ENCODE measurements at places on chromosomes 5 and 9. TPM values are rescaled to one million over a fixed set of nuclear protein-coding genes. Genes with fewer than 3 reads are reported as not detected.

GRCh38 chr9:22682961-22683699 is 236.5 kb downstream of the DMRTA1 start:
- peak; percentile 96 for DNase-seq

GRCh38 chr5:51802551-51803184 is 419.4 kb downstream of the ISL1 start:
- no peak for DNase-seq

- no peak for DNase-seq
Measured at GRCh38 chr9:95370064-95370463, 52.6 kb upstream of the FANCC start.

DNA sequence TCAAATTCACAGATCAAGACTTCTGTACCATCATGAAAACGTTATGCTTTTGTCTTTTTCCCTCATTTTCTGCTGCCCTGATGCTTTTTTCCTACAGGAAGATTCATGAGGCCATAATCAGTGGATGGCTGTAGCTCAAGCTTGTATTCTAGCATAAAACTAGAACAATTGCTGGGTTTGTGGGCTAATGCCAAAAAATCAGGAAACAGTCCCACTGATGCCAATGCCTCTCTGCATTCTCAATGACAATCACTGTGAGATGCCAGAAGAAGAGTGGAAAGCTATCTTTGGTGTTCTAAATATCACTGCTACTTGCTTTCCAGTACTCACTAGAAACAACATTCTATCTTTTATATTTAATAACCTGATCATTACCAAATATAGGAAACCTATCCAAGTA is 33.3 kb upstream of the FAM170A start:
- DNase-seq = no peak

The GRXCR2 gene
- not detected for total RNA-seq

DNA sequence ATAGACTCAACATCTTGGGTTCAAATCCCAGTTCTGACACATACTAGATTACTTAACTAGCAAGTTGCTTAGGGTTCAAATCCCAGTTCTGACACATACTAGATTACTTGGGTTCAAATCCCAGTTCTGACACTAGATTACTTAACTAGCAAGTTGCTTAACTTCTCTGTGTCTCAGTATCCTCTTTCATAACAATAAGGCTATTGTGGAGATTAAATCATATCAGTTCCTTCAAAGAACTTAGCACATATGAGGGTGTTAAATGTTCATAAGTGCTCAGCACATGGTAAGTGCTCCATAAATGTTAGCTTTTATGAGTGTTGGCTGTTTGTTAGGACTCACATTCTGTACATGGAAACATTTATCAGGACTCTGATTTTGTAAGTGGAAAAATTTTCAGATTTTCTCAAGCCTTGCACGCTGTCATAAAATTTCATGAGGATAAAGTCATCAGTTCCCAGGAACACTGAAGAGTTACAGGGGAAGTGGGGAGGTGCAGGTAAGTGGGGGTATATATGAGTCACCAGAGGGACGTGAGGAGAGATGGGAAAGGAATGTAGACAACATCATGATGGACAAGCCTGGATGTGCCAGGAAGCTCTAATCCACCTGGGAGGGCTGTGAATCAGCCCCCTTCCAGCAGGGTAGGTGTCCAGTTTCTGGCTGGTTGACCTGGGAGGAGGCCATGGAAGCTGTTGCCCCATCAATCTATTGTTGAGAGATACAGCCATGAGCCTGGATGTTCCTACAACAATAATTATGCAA is 532.2 kb upstream of the WWC1 start:
- peak; percentile 98 for DNase-seq

GRCh38 chr9:89597711-89598362 is 7.0 kb upstream of the GADD45G start:
- DNase-seq = peak; percentile 72

- no peak for DNase-seq
Measured at GRCh38 chr9:119159386-119159785, 209.8 kb downstream of the BRINP1 start.

DNA sequence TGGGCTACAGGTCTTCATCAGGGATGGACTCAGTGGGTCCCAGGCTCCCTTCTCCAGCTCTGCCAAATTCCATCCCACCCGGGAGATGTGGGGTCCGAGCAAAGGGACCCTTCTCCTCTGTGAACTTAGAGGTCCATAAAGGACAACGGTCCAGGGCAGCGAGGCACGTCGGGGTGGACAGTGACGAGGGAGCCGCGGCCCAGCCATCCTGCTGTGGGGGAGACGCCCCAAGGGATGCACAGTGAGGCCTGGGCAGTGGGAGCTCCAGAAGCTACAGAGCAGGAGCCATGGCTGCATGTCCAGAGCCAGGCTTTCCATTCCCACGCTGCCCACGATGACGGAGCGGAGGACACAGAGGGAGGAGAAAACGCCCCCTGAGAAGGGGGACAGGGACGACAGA is 107.5 kb upstream of the PPP1R26 start:
- DNase-seq = no peak

The MSMP gene
- not detected for total RNA-seq

DNA sequence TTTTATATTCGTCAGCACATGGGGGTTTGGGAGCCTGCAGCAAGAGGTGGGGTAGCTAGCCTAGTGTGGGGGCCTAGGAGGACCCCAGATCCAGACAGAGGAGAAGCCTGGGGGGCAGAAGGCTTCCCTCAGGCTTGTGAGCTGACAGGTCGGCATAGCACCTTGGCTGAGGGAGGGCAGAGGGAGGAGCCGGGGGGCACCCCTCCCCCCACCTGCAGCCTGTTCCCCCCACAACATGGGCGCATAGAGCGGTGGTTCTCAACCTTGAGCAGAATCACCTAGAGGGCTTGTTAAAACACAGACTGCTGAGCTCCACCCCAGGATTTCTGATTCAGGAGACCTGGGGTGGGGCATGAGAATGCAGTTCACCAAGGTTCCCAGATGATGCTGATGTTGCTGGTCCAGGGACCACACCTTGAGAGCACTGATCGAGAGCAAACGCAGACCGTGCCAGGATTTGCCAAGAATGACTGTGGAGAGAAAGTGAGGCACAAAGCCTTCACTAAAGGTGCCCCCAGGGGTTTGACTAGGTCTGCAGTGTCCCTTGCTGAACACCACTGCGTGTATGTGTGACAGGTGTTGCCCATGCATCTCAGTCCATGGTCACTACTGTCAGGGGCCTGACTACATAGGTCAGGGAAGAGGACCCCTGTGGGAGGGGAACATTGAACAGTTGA is 163.3 kb downstream of the MACROH2A1 start:
- DNase-seq = no peak

DNA sequence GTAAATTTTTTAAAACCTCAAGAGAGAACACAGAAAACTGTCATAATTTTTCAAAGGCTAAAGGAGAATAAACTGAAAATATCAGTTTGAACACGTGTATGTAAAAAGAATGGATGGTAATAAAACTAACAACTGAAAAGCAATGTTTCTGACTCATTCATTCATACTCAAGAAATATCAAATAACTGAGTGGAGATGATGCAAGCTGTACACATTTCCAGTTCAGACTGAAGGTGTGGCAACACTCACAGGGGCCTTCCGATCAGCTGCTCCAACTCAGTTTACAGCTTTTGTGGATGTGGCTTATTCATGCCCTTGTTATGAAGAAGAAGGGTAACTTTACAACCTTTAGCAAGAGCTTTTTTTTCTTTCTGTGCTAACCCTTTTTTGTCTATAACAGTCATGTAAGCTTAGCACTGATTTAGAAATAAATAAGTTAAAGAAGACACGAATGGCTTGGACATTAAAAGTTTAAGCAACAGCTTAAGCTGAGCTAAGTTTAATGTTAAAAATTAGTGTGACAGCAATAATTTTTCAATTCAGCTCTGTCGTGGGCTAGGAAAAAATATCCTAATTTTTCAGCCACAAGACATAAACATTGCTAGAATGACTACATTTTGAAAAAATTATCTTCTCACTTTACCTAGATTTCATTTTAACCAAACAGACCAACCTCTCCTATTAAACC is 453.5 kb downstream of the RAB3C start:
- peak; percentile 76 for DNase-seq

- DNase-seq = no peak
Measured at GRCh38 chr5:73415617-73416016, 33.0 kb downstream of the FOXD1 start.

- DNase-seq = no peak
Measured at GRCh38 chr5:159972538-159973362, 36.2 kb upstream of the TTC1 start.

GRCh38 chr9:129994882-129995281 is 48.1 kb downstream of the FNBP1 start:
- DNase-seq = no peak

DNA sequence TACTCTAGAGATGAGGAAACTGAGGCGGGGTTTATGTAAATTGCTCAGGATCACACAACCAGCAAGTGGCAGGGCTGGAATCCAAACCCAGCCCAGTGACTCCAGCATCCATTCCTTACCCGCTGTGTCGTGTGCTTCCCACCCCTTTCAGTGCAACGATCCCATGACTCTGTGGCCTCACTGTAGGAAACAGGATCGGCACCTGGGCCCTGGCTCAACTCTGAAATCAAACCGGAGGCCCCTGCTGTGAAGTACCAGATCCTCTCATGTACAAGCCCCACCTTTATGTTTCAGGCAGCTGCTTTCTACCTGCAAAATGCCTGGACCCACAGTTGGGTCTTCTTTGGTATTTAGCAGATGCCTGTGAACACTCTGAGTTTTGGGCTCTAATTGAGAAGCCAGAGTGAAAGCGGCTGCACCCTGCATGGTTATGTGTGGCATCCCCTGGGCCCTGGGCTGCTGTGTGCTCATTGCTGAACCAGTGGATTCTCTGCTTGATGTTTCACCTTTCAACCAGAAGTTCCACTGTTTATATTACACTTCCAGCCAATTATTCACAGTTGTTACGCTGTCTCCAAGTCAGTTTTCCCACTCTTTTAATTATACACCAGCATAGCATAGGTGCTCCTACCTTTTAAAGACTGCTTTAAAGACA is 36.7 kb downstream of the ABLIM3 start:
- no peak for DNase-seq

The PHF2 gene
- total RNA-seq = 18.8 TPM

- DNase-seq = no peak
Measured at GRCh38 chr9:86402591-86402990, 48.4 kb upstream of the TUT7 start.

The PAEP gene
- not detected for total RNA-seq

DNA sequence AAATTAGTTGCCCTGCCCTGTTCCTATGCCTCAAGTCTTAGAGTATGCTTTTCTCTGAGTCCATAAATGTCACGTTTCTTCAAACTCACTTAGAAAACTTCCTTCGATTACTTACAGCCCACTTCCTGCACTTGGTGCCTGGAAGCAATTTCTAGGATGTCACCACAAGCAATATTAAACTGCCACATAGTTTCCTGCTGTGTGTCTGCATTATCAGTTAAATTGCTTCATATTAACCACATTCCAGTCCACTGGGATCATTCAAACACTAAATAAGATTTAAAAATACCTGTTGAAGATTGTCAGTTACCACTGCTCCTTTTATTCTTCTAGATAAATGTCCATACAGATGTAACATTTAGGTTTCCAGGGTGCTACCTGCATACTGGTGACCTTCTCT is 4.1 kb downstream of the DENND1A start:
- peak; percentile 81 for DNase-seq

GRCh38 chr5:83665631-83666030 is 55.0 kb downstream of the HAPLN1 start:
- no peak for DNase-seq

- DNase-seq = no peak
Measured at GRCh38 chr5:136225796-136226195, 32.8 kb upstream of the SMIM32 start.

The ZNF879 gene
- total RNA-seq = 0.47 TPM

GRCh38 chr9:85676790-85677189 is 65.0 kb downstream of the AGTPBP1 start:
- DNase-seq = no peak

DNA sequence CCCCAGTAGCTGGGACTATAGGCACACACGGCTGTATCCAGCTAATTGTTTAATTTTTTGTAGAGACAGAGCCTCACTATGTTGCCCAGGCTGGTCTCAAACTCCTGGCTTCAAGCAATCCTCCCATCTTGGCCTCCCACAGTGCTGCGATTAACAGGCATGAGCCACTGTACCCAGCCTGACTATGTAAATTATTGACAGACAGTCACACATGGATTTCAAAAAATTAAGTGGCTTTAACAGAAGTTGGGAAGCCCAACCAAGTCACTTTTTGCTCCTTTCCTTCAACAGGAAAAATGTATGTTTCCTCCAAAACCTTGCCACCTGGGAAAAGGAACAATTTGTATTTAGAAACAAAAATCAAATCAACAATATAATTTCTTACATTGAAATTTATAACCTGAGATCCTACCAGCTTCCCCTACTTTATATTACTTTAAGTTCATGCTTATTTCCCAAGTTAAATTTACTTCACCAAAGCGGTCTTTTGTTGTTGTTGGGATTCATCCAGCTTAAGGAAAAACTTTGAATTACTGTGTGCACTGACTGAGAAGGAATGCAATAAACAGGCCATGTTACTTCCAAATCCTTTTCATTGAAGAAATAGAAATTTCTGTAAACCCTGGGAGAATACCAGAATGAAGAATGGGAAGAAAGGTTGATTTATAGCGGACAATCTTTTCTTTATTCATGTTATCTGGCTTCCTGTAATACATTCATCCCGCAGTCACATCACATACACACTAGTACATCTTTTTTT is 8.6 kb downstream of the PCA3 start:
- DNase-seq = peak; percentile 4

DNA sequence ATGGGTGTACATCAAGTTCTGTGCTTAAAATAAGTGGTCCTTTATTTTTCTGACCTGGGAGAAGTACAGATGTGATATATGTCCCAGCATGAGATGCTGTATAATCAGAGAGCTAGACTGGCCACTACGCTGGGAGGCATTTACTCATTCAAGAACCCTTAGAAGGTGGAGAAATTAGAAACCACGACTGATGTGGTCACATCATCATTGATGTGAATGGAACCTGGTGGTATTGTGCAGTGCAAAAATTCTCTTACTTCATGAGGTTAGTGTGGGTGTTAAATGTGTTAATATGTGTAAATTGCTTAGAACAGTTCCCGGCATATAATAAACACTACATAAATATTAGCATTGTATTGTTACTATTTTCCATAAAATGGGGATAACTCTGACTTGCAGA is 69.5 kb upstream of the CKMT2 start:
- peak; percentile 2 for DNase-seq

GRCh38 chr9:132863096-132863495 is 15.0 kb downstream of the AK8 start:
- DNase-seq = no peak

- DNase-seq = peak; percentile 7
Measured at GRCh38 chr9:103245369-103245768, 250.2 kb downstream of the CYLC2 start.

The CKMT2 gene
- not detected for total RNA-seq

The ASPN gene
- 0.07 TPM for total RNA-seq

DNA sequence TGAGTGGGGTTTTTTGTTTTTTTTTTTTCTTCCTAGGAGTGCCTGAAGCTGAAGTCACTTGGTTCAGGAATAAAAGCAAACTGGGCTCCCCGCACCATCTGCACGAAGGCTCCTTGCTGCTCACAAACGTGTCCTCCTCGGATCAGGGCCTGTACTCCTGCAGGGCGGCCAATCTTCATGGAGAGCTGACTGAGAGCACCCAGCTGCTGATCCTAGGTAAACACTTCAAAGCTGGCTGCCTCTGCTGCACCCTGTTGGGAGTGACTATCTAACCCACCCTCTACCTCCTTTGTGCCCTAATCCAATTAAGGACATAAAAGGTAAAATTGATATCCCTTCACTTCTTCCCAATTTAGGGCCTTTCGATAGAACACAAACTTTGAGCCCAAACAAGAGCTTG is 206.8 kb downstream of the SAXO1 start:
- DNase-seq = no peak
